ENCODE measurements at places on chromosomes 3 and 15.

GRCh38 chr3:89628856-89629670 is 521.6 kb downstream of the EPHA3 start:
- no peak for DNase-seq

GRCh38 chr3:50554553-50554952 is 13.0 kb downstream of the C3orf18 start:
- DNase-seq, result no peak

DNA sequence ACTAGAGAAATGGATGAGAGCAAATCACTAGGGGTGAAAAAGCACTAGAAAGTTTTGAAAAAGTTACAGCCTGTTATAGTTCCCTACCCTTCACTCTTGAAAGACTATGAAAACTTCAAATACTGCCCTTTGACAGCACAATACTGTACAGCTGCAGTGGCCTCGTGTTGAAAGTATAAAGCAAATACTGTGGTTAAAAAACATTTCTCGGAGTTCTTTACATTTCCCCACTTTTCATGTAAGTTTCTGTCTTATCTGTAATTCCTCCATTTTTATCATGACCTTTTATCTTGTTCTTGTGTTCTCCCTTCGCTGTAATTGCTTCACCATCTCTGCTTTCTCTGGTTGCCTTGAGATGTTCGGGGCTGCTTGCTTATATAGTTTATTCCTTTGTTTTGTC is 423.8 kb upstream of the CFAP20DC start:
- DNase-seq, result no peak

DNA sequence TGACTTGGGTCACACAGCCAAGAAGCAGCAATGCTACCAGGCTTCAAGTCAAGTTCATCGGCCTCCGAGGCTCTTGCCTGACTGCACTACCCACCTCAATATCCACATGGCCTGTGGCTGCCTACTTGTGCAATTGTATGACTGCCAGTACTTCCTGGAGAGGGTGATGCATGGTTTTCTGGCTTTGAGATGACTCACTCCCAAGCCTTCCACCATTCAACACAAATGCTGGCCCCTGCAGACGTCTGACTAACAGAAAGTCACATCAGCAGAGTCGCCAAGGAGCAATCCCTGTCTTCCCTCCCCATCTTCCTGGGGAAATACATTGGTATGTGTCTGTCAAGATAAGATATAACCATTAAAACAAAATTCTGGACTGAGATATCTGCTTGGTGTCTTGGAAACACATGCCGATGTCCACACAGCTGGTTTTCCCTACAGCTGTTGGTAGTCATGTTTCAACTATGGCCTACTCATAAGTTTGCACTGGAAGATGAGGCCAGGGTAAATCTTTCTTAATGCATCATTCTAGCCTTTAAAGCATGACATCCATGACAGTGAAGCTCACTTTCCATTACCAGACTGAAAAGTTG is 79.6 kb upstream of the SPATA12 start:
- no peak for DNase-seq

- DNase-seq, result no peak
These were observed 43.1 kb upstream of the ARL6 start for GRCh38 chr3:97721446-97721845.

- DNase-seq, result no peak
These were observed 3.9 kb upstream of the DNASE1L3 start for GRCh38 chr3:58214484-58215316.

DNA sequence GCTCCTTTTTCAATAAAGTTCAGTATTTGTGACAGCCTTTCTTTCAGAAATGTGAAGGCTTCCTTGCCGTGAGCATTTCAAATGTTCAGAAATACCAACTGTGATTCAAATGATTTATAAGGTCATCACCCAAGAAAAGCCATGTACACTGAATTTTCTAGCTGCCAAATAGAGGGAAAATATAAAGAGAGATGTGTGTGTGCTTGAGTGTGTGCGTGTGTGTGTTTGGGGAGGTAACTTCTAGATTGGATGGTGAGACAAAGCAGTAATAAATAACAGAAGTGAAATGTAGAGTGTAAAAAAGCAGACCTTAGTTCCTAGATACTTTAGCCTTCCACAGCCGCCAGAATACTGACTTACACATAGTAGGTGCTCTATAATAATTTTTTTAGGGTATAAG is 577.4 kb downstream of the TBL1XR1 start:
- no peak for DNase-seq

DNA sequence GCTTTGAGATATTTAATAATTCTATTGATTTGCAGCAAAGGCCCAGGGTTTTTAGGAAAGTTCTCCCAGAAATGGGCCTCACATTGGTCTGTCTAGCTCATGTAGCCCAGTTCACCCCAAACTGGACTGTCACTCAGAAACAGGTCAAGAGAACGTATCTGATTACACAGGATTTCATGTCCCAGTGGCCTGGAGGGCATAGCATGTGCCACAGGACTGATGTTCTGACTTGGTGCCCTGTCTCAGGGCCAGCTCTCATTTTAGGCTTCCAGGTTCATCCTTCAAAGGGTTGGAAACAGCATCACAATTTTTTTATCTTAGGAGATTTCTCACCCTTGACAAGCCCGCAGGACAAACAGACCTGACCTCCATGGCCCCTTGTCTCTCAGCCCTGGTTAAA is 398.4 kb upstream of the AZI2 start:
- no peak for DNase-seq

- no peak for DNase-seq
These were observed 93.9 kb upstream of the CCDC80 start for GRCh38 chr3:112734736-112735350.

- DNase-seq, result no peak
These were observed 18.1 kb downstream of the ALS2CL start for GRCh38 chr3:46675426-46675825.

GRCh38 chr3:178284181-178284580 is 252.1 kb upstream of the KCNMB2 start:
- DNase-seq, result no peak

DNA sequence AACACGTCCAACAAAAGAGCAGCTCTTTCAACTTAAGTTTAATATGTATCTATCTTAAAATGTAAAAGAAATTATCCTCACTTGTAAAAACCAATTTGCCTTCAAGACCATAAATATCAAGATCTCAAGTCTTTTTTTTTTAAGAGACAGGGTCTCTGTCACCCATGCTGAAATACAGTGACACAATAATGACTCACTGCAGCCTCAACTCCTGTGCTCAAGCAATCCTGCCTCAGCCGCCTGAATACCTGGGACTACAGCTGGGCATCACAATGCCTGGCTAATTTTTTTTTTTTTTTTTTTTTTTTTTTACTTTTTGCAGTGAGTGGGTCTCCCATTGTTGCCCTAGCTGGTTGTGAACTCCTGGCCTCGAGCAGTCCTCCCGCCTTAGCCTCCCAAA is 26.0 kb downstream of the ACAP2 start:
- DNase-seq, result no peak

DNA sequence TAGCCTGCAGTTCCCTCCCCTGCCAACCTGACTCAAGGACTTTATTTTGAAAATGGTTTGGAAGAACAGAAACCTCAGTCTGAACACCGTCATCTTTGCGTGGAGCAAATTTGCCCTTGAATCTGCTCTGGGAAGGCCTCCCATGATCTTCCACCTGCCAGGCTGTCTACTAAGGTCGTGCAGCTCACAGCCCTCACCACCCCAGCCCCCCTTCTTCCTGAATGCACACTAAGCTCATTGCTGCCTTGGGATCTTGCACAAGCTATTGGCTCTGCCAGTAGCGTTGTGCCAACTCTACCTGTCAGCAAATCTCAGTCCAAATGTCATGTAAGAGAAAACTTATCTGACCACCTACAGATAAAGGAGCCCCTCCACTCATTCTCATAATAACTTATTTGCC is 141.5 kb downstream of the USP13 start:
- DNase-seq, result no peak

- no peak for DNase-seq
These were observed 244.4 kb upstream of the STAC start for GRCh38 chr3:36135863-36136262.

DNA sequence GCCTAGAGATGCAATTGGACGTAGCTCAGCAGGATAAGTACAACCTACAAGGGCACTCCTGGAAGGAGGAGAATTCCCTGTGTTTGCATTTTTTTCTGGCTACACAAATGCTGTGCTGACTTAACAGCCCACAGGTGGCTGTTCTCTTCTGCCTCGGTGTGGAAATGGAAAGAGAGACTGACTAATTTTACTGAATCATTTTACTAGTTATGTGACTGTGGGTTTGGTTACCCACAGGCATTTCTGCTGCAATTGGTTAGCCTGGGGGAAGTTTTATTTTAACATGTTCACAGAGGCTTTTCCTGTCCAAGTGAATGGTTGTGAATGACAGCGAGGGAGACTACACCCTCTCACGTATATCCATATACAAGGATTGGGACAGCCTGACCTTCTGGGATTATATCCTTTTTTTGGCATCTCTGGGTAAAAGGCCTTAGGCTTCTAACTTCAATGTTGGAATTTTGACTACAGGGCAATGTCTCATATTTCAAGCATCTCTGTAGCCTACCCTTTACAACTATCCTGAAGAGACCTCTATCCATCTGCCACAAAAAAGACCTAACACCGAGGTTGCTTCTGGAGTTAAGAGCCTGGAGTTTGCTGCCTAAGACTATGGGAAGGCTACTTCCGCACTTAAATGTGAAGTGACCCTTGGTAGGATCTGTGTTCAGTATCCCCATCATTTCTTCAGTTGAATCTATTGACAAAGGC is 67.2 kb upstream of the TP63 start:
- DNase-seq, result no peak

DNA sequence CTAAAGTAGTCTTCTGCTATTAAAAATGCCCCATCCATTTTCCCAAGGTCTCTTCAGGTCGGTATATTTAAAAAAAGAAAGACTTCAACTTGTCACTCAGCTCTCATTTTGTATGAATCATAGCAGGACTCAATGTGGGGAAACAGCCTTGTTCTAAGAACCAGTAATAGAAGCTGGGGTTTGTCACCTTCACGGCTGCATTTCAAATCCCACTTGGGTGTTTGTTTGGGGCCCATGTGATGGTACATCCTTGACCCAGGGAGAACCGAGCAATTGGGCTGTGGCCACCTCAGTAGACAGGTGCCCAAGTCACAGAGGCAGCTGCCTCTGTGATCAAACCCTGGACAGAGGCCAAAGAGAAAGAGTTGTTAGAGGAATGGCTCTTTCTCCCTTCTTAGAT is 70.3 kb upstream of the ARL8B start:
- no peak for DNase-seq
